ENCODE measurements at places on chromosomes 3 and 15. TPM values are rescaled to one million over a fixed set of nuclear protein-coding genes. Genes with fewer than 3 reads are reported as not detected.

HTR3E gene
- total RNA-seq: not detected

FRMD5 gene
- not detected for total RNA-seq

ZBED2 gene
- 0.20 TPM for total RNA-seq

GOLGA6L4 gene
- total RNA-seq: 2.2 TPM
